ENCODE measurements at places on chromosomes 4 and X.

GRCh38 chr4:153267890-153268289, 63.6 kb downstream of the TRIM2 start:
- DNase-seq, result no peak

- DNase-seq, result no peak
Observed at GRCh38 chr4:8742546-8742945, 129.1 kb downstream of the HMX1 start.

GRCh38 chr4:26964994-26965393, 104.4 kb downstream of the STIM2 start:
- DNase-seq, result no peak

- DNase-seq, result no peak
Observed at GRCh38 chr4:153204247-153204671, at the start of gene TRIM2. Gene TRIM2 (plus strand): TSS chr4:153204443. CDS start chr4:153204531, 88 bp downstream.

DNA sequence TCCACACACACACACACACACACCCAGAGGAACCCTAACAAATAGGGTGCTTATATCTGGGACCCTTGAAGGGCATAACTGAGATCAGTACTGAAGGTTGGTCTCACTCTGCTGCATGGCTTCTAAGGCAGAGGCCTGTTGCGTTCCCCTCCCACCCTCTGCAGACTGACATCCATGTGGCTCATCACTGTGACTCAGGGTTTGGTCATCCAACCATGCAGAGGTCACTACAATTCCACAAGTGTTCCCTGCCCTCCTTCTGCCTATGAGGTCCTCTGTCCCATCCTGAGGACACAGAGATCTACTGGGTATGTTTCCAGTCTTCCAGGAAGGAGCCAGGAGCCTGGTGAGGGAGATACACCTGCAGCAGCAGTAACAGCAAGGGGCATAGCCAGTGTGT, 55.8 kb downstream of the XAGE2 start:
- DNase-seq, result no peak

GRCh38 chrX:109880629-109881028, 122.3 kb upstream of the TMEM164 start:
- DNase-seq, result no peak

GRCh38 chrX:52265713-52266112, 81.0 kb downstream of the MAGED4 start:
- DNase-seq, result no peak

- no peak for DNase-seq
Observed at GRCh38 chr4:127995776-127996175, 30.6 kb downstream of the ABHD18 start.

DNA sequence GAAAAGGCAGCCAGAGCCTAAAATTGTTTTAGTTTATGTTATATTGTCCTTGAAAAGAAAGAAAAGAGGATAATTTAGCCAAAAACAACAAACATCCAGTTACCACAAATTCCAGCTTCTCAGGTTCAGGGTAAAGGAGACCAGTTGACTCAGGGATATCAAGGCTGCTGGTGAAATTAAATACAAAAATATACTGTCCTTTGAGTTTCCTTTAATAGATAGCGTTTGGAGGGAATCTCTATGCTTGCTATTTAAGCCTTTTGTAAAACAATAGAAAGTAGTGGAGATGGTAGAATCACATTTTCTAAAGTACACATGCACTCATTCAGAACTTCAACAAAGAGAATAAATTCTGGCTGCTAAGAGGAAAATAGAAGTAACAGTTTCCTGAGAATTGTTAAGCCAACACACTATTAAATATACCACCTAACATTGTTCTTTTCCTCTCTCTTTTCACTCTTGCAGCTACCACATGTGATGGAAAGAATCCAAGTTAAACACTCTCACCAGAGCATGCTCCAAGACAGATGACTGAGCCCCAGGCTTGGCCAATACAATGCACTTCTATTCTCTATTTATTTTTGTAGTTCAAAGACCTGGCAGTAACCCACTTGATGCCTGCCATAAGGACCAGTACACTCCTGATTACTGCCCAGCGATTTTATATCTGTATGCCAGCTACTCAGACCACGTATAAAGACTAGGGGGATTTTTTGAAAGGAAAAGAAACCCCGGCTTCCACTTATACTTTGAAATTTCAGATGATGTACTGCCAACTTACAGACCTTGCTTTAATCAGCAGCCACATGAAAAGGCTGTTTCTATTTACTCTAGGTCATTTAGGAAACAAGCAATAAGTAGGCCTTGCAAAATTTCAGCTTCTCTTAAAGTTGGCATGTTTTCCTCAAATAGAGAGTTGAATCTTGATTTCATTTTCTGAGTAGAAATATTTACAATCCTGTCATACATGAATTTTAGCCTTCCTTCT, 756.9 kb downstream of the FAT4 start:
- no peak for DNase-seq

DNA sequence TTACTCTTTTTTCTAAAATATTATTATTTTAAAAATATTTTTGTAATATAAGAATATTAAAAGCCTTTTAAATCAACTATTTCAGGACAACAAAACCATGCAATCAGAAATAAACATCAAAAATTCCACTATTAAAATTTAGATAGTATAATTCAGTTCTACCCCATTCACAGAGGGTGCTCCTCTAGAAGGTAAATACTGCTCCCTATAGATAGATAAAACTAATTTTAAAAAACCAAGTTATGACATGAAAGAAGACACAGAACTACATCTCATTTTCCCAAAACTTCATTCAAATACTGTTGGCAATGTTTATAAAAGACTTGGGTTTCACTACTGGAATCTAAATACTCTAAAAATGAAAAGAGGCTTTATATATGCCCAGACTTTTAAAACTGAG, 219.3 kb downstream of the SPOCK3 start:
- no peak for DNase-seq

GRCh38 chr4:177297785-177298391, 11.8 kb upstream of the NEIL3 start:
- no peak for DNase-seq

- DNase-seq, result no peak
Observed at GRCh38 chrX:45344594-45344993, 143.9 kb upstream of the DIPK2B start.

- no peak for DNase-seq
Observed at GRCh38 chrX:123525123-123525725, 207.6 kb downstream of the THOC2 start.

DNA sequence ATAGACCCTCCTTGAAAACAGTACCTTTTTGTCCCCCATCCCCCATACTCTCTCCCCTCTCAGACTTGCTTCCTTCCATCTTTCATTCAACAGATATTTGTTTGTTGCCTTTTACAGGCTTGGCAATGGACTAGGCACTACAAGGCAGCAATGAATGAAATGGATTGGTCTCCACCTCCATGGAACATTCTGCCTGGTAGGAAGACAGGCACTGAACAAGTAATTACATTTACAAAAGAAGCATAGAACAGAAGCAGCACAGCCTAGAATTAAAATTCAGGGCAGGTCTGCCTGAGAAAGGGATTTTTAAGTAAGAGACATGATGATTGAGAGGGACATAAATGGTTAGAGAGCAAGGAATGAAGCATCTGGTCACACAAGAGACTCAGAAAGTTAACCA, 346.1 kb downstream of the GRXCR1 start:
- no peak for DNase-seq

- no peak for DNase-seq
Observed at GRCh38 chr4:86223472-86223871, 136.4 kb downstream of the MAPK10 start.

DNA sequence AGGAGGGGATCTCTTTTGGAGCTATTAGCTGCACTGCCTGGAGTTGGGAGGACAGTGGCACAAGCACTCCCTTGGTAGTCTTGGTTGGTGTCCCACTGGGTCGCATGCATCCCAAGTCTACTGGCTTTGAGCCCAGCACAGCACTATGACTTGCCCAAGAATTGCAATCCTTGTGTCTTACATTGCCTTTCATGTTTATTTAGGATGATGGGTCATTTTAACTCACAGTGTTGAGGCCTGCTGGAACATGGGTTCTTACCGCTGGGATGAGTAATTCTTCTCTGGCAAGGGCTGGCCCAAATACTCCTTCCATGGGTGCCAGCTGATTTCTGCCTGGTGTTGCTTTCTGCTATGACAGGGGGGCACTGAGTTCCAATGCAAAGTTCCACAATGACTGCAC, 185.5 kb downstream of the TEX13C start:
- no peak for DNase-seq

DNA sequence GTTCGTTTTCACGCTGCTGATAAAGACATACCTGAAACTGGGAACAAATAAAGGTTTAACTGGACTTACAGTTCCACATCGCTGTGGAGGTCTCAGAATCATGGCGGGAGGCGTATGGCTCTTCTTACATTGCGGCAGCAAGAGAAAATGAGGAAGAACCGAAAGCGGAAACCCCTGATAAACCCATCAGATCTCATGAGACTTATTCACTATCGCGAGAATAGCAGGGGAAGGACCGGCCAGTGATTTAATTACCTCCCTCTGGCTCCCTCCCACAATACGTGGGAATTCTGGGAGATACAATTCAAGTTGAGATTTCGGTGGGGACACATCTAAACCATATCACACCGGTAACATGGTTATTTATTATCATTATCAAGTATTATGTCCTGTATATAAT, 2204.5 kb downstream of the ARAP2 start:
- no peak for DNase-seq

- no peak for DNase-seq
Observed at GRCh38 chr4:100386270-100386669, 131.6 kb downstream of the EMCN start.

DNA sequence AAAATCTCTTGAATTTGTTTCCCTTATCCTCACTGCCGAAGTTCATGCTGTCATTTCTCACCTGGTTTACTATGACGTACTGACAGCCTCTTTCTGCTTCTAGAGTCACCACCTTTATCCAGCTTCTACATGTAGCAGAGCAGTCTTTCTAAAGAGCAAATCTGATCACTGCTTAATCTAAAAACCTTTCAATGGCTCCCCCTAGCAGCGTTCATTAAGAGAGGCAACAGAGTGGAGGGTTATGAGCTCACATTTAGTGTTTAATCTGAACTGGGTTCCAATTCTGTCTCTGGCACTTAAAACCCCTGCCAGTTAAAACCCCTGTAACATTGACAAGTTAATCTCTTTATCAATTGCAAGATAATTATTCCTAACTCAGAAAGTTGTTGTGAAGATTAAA, 4.4 kb downstream of the RBPJ start:
- DNase-seq, result no peak

- DNase-seq, result no peak
Observed at GRCh38 chr4:87521757-87522374, 7.3 kb downstream of the SPARCL1 start.

- DNase-seq, result peak; percentile 41
Observed at GRCh38 chrX:153667956-153668396, 5.6 kb downstream of the PNCK start.

- no peak for DNase-seq
Observed at GRCh38 chrX:49266523-49267445, 2.3 kb upstream of the FOXP3 start.

GRCh38 chr4:159239629-159240028, 136.8 kb downstream of the RAPGEF2 start:
- DNase-seq, result no peak

GRCh38 chr4:158535130-158535614, 13.5 kb downstream of the RXFP1 start:
- no peak for DNase-seq

GRCh38 chrX:42837101-42837726, 59.3 kb upstream of the PPP1R2C start:
- no peak for DNase-seq

GRCh38 chr4:81508411-81509185, 36.9 kb upstream of the RASGEF1B start:
- DNase-seq, result no peak

DNA sequence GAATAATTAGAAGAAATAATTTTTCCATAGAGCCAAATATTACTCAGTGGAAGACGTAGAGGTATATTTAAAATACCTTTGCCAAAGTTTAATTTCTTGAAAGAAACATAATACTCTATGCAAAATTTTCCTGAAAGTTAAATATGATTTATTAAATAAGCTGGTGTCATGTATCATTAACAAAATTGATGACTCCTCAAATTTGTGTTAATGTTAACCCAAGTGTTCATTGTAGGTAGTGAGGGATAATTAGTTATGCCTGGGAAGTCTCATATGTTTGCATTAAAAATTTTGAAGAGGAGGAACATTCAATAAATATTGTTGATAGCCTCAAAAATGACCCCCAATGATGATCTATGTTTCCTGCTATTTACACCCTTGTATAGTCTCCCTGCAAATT, 292.7 kb upstream of the AMOT start:
- no peak for DNase-seq

DNA sequence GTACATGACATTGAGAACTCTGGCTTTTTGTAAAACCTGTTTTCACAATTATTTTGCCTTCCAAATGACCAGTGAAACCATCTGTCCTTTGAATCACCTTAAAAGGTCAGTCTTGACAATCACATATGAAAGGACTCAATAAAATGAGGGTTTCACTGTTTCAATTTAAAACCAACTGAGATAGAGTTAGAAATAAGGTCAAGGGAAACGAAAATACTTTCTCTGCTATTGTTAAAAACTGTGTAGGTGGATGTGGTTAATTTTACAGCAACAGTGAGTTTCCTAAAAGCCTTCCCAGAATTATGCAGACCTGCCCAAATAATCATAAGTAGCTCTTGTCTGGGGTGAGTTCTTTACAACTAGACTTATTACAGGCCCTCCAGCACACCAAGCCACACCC, 839.9 kb downstream of the RAB28 start:
- no peak for DNase-seq

GRCh38 chr4:116705466-116705865, 379.9 kb downstream of the TRAM1L1 start:
- no peak for DNase-seq

DNA sequence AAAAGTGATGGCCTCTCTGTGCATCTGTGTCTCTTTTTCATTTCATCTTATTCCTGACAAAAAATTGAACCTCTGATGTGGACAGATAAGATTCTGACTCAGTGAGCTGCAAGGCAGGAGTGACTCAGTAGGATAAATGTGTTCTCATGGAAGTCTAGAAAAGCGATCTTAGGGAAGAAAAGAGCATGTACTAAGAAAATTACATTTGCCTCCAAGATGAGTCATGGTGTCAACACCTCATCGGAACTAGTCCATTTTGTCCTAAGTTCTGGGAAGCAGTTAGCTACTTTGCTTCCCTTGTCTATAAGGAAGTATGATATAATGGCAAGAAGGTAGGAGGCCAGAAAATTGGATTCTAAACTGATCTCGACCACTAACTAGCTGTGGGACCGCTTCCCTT, 83.5 kb upstream of the AFF2 start:
- DNase-seq, result no peak

GRCh38 chrX:20144491-20144890, 2.9 kb upstream of the EIF1AX start:
- DNase-seq, result no peak
